ENCODE measurements at places on chromosomes 7 and 10. TPM values are rescaled to one million over a fixed set of nuclear protein-coding genes. Genes with fewer than 3 reads are reported as not detected.
A peak's percentile ranks its signal among the peaks of the same experiment; 100 is the strongest.

Gene UNCX
- not detected for total RNA-seq

Gene HEPACAM2
- total RNA-seq, result not detected

Gene CARD11
- total RNA-seq, result 122 TPM

DNA sequence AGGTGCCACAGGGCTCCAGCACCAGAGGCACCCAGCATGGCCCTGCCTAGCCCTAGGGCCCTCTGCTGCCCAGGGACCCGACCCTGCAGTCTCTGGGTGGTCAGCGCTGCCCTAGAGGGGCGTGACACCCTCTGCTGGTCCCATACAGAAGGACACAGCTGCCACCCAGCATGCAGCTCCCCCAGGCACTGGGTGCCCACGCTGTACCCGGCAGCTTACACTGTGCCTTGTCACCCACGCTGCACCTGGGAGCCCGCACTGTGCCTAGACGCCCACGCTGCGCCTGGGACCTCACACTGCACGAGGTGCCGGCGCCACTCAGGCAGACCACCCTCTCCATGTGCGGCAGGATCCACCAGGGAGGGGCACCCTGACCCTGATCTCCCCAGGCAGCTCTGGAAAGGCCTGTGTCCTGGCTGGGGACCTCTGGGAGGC lies 55.2 kb downstream of the PWWP2B start:
- H3K4me3 ChIP-seq, result no peak overlapping the region
- H3K36me3 ChIP-seq, result no peaks in the 10 kb centered on the region
- DNase-seq, result no peak
- peak overlapping the region; percentile 82 for H3K27ac ChIP-seq

GRCh38 chr10:22992621-22993020 lies 64.8 kb downstream of the ARMC3 start:
- no peak for DNase-seq
- H3K36me3 ChIP-seq, result no peaks in the 10 kb centered on the region
- no peaks in the 10 kb centered on the region for H3K4me1 ChIP-seq
- no peak overlapping the region for H3K4me3 ChIP-seq

GRCh38 chr7:102096706-102097427 lies 189.8 kb upstream of the SH2B2 start:
- DNase-seq, result no peak
- H3K4me3 ChIP-seq, result no peak overlapping the region
- H3K36me3 ChIP-seq, result peaks cover 16% of the 10 kb centered on the region
- no peaks in the 10 kb centered on the region for H3K27me3 ChIP-seq
- no peaks in the 10 kb centered on the region for H3K4me1 ChIP-seq
- H3K27ac ChIP-seq, result no peak overlapping the region

- no peaks in the 10 kb centered on the region for H3K4me1 ChIP-seq
- H3K36me3 ChIP-seq, result no peaks in the 10 kb centered on the region
- no peaks in the 10 kb centered on the region for H3K27me3 ChIP-seq
These were observed 398.4 kb downstream of the DGKB start for GRCh38 chr7:14504134-14504533.

DNA sequence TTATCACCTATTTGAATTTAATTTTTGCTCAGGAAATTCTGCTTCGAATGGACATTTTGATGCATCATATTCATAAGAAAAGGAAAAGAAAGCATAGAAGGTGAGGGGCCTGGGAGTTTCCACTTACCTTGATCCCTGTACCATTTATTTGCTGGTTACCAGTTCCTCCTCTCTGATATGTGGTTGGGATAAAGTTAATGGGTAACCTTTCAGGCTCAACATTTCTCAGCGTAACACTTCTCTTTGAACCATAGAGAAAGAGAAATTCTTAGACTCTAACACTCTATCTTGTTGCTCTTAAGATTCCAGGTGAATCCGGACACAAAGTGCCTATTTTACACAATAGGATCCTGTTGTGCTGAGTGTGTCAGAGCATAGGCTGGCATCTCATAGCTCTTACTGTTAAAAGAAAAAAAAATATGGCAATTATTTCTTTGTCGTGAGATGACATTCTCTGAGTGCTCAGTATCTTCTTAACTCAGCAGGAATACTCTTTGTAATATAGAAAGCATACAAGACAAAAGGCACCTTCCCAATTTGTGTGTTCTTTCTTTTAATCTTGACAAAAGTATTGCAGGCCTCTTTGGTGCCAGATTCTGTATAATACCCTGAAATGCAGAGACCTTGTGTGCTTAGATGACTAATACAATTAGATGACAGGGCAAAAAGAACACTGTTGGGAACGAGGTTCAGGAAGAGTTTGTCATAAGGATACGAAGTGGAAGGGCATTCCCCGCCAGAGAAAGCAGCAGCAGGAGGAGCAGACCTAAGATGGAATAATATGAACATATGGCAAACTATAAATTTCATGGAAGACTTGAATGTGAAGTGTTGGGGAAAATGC lies 689.6 kb downstream of the NRG3 start:
- no peak for DNase-seq
- H3K4me1 ChIP-seq, result no peaks in the 10 kb centered on the region
- no peak overlapping the region for H3K4me3 ChIP-seq
- no peaks in the 10 kb centered on the region for H3K36me3 ChIP-seq

DNA sequence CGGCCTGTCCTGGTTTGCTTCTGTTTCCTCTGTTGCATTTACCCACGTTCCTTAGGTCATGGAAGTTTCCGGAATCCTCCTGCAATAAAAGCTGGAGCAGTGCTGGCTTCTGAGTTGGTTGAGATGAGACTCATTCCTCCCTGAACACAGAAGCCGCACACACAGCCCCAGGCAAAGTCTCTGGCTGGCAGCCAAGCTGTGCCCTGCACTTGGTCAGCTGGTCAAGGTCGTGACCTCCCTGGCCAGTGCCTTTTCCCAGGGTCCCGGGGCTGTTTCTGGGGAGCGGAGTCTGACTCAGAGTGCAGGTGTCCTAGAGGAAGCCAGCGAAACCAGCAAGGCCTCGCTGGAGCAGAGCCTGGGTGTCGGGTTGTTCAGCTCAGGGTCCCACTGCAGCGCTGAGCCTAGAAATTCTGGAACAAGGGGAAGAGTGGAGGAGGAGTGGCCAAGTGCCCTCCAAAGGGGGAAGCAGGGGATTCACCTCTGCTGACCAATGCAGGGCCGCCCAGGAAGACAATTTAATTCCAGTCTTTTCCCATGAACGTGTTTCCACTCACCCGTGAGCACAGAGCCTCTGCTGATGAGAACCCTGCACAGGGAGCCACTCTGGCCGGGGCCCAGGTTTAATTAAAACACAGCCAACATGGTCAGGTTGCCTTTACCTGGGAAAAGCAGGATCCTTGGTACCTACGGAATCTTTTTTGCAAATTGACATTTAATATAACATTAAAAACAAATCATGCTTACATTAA lies 245.5 kb upstream of the PPP2R2D start:
- H3K4me1 ChIP-seq, result peaks cover 2% of the 10 kb centered on the region
- no peaks in the 10 kb centered on the region for H3K36me3 ChIP-seq
- no peak overlapping the region for H3K27ac ChIP-seq
- no peak for DNase-seq
- H3K4me3 ChIP-seq, result no peak overlapping the region
- peaks cover 9% of the 10 kb centered on the region for H3K27me3 ChIP-seq

DNA sequence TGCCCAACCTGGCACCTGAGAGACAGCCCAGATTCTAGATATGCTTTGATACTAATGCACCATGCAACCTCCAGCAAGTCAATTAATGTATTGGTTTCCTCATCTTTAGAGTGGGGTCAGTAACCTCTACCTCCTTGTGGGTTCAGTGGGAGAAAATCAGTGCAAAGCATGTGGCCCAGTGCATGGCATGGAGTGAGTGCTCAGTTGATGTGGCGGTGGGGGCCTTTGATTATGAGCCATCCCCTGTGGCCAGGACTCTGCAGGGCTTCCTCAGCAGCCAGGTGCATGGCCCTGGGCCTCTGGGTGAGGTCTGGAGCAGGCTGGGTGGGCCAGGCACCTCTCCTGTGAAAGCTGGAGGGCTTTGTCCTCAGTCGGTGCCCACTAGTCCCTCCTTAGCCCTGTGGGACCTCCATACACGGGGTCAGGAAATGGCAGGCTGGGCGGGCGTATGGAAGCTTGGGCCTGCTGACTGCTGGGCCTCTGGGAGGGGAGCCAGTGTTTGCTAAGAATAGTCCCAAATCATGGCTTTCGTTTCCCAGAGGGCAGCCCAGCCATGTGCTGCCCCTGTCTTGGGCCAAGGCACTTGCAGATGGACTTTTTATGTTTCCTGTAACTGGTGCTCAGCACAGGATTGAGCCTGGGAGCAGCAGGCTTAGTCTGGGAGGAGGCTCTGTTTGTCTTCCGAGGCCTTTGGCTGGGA lies 3.4 kb downstream of the PALD1 start:
- H3K4me3 ChIP-seq, result no peak overlapping the region
- no peaks in the 10 kb centered on the region for H3K27me3 ChIP-seq
- DNase-seq, result no peak

DNA sequence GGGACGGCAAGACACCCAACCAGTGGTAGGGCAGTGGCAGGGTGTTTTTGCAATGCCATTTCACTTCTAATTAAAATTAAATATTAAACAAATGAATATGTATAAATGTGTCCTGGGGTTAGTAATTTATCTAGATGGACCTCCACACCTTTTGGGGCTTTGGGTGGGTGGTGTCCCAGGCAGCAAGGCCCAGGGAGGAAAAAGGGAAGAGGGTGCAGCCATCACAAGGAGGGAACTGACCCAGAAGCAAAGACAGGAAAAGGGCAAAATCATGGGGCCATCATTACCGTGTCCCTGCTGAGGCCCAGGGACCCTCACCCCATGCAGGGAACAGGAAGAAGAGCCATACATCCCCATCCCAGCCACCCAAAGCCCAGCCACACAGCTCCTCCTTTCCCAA lies 204.6 kb downstream of the GRID1 start:
- no peak overlapping the region for H3K4me3 ChIP-seq
- DNase-seq, result no peak
- no peak overlapping the region for H3K27ac ChIP-seq
- H3K27me3 ChIP-seq, result peaks cover 4% of the 10 kb centered on the region
- H3K4me1 ChIP-seq, result no peaks in the 10 kb centered on the region

DNA sequence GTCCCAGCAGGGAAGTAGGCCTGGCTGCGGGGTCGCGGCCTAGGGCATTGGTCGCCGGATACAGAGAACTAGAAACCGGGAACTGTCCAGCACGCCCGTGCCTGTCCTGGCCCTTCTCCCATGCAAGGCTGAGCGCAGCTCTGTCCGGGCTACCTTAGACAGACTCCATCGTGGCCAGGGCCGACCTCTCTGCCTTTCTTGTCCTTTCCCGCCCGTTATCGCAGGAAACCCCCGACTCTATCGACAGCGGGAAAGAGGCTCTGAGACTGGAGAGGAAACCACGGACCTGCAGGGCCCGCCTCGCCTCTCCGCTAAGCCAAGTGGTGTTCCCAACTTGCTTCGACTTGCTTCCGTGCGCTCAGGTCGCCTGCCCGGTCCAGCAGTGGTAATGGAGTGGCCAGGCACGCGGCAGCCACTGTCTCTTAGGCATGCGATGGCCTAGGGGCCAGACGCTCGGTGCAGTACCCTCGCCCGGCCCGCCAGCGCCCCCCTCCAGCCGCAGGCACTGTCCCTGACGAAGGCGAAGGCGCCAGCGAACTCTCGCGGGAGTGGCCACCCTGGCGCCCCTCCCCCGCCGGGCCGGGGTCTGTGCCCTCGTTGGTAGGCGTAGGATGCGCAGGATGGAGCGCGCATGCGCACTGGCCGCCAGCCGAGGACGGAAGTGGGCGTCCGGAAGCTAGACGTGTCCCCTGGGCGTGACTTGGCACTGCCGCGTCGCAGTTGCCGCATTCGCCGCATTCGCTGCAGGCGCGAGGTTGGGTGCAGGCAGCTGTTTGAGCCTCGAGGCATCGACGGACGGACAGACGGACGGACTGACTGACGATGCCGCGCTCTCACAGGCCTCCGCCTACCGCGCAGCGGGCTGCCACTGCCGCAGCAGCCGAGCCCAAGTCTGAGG lies 54.4 kb downstream of the MCMBP start:
- H3K27me3 ChIP-seq, result no peaks in the 10 kb centered on the region
- H3K36me3 ChIP-seq, result no peaks in the 10 kb centered on the region
- H3K27ac ChIP-seq, result no peak overlapping the region
- no peak overlapping the region for H3K4me3 ChIP-seq
- H3K4me1 ChIP-seq, result no peaks in the 10 kb centered on the region

GRCh38 chr7:131627735-131628190 lies 71.3 kb upstream of the PODXL start:
- H3K36me3 ChIP-seq, result no peaks in the 10 kb centered on the region
- DNase-seq, result no peak
- H3K4me1 ChIP-seq, result no peaks in the 10 kb centered on the region
- H3K27ac ChIP-seq, result no peak overlapping the region

DNA sequence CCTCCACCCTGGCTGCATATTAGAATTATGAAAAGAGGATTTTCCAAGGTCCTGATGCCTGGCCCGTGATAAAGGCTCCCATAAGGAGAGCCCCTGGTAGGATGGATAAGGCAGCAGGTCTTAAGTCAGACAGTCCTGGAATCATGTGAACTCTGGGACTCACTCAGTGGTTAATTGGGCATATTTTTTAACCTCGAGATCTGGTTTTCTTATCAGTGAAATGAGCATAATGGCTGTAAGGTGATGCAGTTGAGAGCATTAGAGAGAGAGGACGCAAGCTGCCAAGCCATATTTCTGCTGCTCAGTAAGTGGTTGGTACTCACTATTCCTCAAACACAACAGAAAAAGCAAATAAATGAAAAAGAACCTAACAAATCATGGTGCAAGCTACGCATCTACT lies 37.8 kb downstream of the TARP start:
- no peaks in the 10 kb centered on the region for H3K36me3 ChIP-seq
- no peak for DNase-seq

DNA sequence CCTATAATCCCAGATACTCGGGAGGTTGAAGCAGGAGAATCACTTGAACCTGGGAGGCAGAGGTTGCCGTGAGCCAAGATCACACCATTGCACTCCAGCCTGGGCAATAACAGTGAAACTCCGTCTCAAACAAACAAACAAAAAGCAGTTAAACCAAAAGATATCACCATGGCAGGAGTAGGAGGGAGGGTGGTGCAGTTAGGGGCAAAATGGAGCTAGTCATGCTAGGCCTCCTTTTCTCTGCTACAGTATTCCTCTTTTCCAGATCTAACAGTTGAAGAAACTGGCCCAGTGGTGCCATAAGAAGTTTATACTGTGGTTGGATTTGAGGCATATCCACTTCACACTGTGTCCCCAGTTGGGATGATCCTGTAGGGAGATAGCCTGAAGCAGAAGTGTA lies 261.6 kb downstream of the SKIDA1 start:
- no peaks in the 10 kb centered on the region for H3K36me3 ChIP-seq
- no peaks in the 10 kb centered on the region for H3K4me1 ChIP-seq
- DNase-seq, result no peak
- H3K27ac ChIP-seq, result no peak overlapping the region
- H3K4me3 ChIP-seq, result no peak overlapping the region
- no peaks in the 10 kb centered on the region for H3K27me3 ChIP-seq

GRCh38 chr7:414681-415560 lies 104.7 kb downstream of the PDGFA start:
- no peaks in the 10 kb centered on the region for H3K27me3 ChIP-seq
- H3K4me1 ChIP-seq, result no peaks in the 10 kb centered on the region
- no peak overlapping the region for H3K4me3 ChIP-seq
- no peaks in the 10 kb centered on the region for H3K36me3 ChIP-seq
- H3K27ac ChIP-seq, result no peak overlapping the region

- no peak for DNase-seq
- no peak overlapping the region for H3K4me3 ChIP-seq
- H3K27ac ChIP-seq, result no peak overlapping the region
These were observed 97.1 kb downstream of the GNAI1 start for GRCh38 chr7:80231707-80232106.

GRCh38 chr10:62541811-62542210 lies 167.6 kb downstream of the ZNF365 start:
- peak; percentile 44 for DNase-seq
- H3K4me1 ChIP-seq, result no peaks in the 10 kb centered on the region
- no peak overlapping the region for H3K4me3 ChIP-seq
- no peaks in the 10 kb centered on the region for H3K36me3 ChIP-seq
- no peak overlapping the region for H3K27ac ChIP-seq
- H3K27me3 ChIP-seq, result no peaks in the 10 kb centered on the region
